Inflammatory macrophage treated with lipopolysaccharide for 1 hour (primary cell): ENCODE measurements at places on chromosomes 5 and 9.

DNA sequence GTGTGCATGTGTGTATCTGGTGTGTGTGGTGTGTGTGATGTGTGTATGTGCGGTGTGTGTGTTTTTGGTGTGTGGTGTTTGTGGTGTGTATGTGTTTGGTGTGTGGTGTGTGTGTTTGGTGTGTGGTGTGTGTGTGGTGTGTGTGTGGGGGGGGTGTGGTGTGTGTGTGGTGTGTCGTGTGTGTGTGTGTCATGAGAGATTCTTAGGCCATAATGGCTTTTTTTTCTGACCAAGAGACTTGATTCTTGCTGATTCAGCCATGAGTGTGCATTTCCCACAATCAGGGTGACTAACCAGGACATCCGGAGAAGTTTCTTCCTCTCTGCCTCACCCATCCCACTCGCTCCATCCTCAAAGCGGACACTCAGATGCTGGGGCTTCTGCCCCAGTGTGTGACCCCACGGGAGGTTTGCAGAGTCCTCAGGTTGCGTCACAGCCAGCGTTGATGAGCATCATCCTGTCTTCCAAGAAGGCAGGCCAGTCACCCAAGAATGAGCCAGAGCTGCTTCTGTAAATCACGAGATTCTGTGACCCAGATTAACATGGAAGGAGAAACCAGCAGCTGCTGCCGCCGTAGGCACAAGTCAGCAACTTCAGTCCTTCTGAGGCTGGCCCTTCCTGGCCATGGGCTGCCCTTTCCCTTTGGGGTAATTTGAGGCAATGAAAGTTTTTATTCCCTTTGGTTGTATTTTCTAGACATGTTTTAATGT is 12.5 kb upstream of the CTSL start:
- peak; percentile 100 for DNase-seq

GRCh38 chr5:75526070-75526469 is 14.4 kb downstream of the POLK start:
- DNase-seq: peak; percentile 45

- DNase-seq: no peak
These were observed 23.4 kb downstream of the PHF2 start for GRCh38 chr9:93599571-93600403.

- no peak for DNase-seq
These were observed 133.2 kb upstream of the PHYKPL start for GRCh38 chr5:178365501-178366440.

DNA sequence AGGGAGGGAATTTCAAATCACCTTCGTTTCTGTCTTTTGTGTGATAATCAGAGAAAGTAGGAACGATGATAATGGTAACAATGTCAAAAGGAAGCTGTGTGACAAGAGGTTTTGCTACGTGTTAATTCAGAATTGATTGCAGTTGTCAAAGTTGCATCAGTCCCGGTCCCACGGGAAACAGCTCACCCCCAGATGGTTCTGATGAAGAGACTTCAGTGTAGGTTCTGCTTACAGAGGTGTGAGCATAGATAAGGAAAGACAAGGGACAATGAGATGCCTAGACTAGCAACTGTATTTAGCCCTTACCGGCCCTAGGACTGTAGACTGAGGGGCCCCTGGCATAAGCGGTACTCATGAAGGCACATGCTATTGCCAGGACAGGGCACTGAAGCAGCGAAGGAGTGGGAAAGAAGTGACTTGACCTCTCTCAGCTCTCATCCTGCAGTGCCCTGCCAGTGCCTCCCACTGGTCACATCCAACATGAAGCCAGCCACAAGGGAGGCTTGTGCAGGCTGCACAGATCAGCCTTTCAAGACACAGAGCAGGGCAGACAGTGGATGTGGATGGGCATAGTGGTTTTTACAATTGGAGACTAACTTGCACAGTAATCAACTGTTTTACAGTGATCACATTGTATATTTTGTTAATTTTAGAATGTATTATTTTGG is 21.1 kb downstream of the PDE8B start:
- peak; percentile 54 for DNase-seq

DNA sequence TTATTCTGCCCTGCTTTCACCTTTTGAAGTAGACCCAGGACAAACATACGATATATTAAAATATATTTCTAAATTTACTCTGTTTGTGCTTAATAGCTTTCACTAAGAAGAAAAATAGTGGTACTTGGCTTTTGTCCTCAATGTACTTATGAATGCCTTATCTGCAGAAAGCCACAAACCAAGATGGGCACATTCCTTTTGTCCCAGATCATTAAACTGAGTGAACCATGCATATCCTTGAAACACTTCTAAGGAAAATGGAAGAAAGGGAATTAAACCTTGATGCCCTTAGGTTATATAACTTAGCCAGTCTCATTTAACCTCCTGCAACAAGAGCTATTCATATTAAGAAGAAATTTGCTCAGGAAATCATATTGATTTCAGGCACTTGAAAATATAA is 553.8 kb upstream of the CDH9 start:
- no peak for DNase-seq

- DNase-seq: no peak
These were observed 64.5 kb downstream of the OLFM1 start for GRCh38 chr9:135151757-135152613.

GRCh38 chr5:45264447-45264846 is 431.7 kb downstream of the HCN1 start:
- DNase-seq: no peak

GRCh38 chr5:58258984-58259684 is 200.8 kb downstream of the PLK2 start:
- no peak for DNase-seq

- DNase-seq: no peak
These were observed 5.0 kb downstream of the PAEP start for GRCh38 chr9:135566552-135566951.

GRCh38 chr9:133449760-133450159 is 10.0 kb upstream of the CACFD1 start:
- DNase-seq: no peak

GRCh38 chr9:92770360-92770995 is 5.8 kb upstream of the BICD2 start:
- DNase-seq: no peak

DNA sequence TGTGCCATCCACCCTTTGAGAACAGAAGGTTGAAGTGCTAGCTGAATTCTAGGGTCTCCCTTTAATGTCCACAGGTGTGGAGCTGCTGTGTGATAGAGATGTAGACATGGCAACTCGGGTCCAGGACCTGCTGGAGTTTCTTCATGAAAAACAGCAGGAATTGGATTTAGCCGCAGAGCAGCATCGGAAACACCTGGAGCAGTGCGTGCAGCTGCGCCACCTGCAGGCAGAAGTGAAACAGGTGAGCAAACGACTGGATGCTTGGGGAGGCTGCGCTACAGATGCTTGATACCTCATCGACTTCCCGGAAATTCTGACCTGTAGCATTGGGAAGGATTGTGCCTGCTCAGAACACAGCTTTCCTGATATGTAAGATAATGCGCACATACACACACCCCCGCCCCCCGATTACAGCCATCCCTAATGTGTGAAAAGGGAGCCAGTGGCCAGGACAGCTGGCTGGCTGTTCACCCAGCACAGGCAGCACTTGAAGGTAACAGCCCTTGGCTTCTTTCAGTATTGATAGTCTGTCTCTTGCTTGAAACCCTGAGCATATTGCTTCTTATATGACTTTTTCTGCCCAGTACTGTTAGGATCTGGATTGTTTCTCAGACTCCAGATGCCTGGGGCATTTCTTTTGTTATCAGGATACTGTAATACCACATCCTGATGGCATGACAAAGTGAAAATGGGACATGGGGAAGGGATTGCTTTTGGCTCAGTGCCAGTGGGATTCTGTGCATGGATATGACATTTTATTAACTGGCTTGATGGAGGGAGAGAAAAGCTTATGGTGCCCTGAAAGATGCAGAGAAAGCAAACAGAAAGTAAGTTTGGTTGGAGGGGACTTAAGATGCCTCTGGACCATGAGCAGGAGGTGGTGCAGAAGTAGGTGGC is 216.8 kb upstream of the OTULINL start:
- no peak for DNase-seq

- DNase-seq: no peak
These were observed 120.4 kb upstream of the RFX3 start for GRCh38 chr9:3646226-3646625.

DNA sequence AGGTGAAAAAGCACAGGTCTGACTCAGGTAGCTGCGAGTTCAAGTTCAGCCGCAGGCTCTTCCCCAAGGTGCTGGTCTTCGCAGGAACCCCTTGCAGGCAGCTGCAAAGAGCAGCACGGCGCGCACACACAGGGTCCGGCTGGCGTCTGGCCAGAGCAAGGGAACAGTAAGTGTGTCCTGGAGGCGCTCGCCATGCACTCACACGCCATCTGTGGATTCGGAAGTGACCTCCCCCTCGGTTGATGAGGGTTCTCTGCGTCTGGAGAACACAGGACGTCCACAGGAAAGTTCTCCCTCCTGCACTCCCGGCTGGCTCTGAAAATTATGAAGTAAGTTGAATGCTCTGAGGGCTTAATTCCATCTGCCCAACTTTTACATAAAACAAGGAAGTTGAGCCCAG is 14.0 kb upstream of the EGFL7 start:
- DNase-seq: peak; percentile 14

DNA sequence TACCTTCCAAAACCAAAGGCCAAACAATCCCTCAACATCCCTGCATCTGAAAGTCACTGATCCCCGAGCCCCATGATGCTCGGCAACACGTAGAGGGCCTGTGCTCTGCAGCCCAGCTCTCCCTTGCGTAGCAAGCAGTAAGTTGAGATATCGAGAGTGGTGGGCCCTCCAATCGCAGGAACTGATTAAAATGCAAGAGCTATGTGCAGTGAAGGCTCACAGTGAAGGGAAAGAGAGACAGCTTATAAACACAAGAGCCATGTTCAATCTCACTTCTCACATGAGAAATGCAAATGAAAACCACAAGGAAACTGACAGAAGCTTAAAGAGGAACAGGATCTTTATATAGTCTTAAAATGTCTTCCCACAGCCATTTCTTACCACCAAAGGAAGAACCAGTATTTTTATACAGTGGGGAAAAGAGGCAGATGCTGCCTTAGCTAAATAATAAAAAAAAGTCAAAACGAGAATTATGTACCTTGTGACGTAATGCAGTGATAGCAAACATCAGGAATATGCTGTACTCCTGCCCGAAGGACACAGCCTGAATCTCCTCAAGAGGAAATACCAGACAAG is 24.6 kb downstream of the TTF1 start:
- peak; percentile 43 for DNase-seq

- no peak for DNase-seq
These were observed 232.3 kb upstream of the TRPM3 start for GRCh38 chr9:71353720-71354119.

DNA sequence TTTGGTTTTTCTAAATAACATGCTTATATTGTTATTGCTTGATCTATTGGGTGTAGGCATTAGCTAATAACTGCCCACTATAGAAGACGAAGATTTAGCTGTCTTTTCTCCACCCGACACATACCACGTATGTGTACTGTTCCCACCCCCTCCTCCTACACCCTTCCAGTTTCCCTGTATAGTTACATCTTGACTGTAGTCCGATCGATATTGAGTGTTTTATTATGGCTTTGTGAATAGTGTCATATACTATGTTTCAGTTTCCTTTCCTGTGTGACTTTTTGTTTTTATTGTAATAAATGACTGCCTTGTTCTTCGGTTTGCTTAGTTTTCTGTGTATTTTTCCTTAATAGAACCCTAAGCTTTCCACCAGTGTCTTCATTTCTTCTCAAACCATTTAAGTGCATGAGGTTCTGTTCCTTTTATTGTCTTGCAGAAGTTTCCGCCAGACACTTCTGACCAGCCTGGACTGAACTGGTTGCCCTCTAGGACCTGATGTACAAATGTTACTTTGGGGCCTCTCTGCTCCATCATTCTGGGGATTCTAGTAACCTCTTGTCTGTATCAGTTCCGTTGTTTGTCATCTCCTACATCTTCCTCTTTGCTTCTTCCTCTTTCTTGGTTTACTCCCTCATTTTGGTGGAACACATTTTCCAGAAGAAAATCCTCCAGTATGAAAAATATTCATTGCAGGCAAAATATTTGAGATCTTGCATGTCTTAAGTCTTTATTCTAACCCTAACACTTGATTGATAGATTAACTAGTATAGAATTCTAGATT is 61.8 kb downstream of the PRKACG start:
- DNase-seq: peak; percentile 69

DNA sequence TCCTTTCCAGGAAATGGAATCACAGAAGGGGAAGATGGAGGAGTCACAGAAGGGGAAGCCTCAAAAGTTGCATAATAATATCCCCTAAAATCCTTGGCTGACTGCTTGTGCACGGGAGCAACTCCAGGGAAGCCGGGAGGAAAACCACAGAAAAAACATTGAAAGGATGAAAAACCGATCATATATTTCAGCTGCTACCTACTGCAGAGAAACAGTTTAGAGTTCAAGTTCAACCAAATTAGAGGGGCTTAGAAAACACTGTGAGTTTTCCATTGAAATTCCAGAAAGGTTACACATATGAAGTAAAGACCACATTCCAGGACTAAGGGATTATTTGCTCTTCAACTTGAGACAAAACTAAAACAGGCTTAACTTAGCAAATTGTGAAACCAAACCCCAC is 37.6 kb upstream of the MTAP start:
- no peak for DNase-seq

GRCh38 chr5:11897781-11898180 is 6.5 kb downstream of the CTNND2 start:
- no peak for DNase-seq

- DNase-seq: no peak
These were observed 280.1 kb upstream of the PUM3 start for GRCh38 chr9:3124001-3124400.

- no peak for DNase-seq
These were observed 339.9 kb downstream of the ARL15 start for GRCh38 chr5:53970475-53970874.

DNA sequence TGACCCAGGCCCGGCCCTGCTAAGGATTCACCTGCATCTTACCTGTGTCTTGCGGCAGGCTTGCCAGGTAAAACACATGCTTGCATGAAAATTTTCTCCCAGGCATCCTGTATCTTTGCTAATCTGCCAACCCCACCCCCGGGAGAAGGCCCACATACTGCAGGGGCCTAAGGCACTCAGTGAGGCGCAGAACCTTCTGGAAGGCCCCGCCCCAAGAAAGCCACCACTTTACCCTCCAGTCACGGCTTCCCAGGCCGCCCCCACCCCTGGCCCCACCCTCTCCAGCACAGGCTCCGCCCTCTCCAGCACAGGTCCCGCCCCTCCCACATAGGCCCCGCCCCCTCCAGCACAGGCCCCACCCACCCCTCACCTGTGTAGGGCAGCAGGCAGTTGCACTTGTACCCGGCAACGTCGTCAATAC is 29.8 kb upstream of the SEC16A start:
- DNase-seq: no peak

- no peak for DNase-seq
These were observed 281.1 kb downstream of the FER start for GRCh38 chr5:109028608-109029299.
